ENCODE measurements at places on chromosomes 13 and 19.
A peak's percentile ranks its signal among the peaks of the same experiment; 100 is the strongest.

DNA sequence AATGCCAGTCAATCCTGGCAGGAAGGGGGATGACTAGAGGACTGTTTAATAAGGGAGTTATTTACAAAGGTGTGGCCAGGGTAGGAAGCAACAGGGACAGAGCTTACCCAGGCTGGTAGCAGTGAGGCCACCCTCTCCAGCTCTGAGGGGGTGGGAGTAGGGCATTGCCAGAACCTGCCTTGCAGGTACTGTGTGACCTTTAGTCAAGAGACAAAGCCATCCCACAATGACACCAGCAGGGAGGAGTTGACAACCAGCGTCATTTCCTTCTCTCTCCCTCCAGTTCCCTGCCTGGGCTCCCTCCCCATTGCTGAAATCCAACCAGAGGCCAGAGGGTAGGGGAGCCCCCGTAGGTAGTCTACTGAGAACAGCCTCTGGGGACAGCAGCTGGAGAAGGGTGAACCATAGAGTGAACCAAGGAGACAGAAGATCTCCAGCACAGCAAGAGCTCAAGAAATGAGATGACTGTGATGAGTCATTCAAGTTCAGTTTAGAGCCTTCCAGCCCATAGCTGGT is 33.3 kb upstream of the SPATA13 start:
- DNase-seq: no peak

DNA sequence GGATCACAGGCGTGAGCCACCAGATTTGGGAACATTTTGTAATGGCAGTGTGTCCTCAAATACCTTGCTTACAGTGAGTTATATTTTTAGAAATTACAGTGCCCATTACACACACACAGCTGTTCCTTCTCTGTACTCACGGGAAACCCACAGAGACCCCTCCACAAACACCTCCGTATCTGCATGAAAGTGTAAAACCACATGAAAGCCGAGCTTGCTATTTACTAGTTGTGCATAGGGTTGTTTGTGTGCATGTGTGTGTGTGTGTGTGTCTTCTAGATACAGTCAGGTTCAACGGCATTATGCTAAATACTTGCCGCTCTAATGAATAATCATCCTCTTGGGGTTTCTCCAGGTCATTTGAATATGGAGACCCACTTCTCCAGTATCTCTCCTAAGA is 22.3 kb upstream of the LILRA2 start:
- DNase-seq: no peak

GRCh38 chr13:70310396-70311119 is 202.3 kb upstream of the KLHL1 start:
- peak; percentile 20 for DNase-seq

GRCh38 chr13:78033509-78033908 is 114.9 kb upstream of the EDNRB start:
- DNase-seq: no peak

- no peak for DNase-seq
Measured at GRCh38 chr13:107730813-107731212, 484.5 kb downstream of the LIG4 start.
